ENCODE measurements at places on chromosomes 6 and 20.

- DNase-seq, result no peak
Observed at GRCh38 chr6:157456524-157456829, 75.5 kb downstream of the ZDHHC14 start.

- no peak for DNase-seq
Observed at GRCh38 chr6:54291738-54292137, 16.5 kb upstream of the TINAG start.

- DNase-seq, result no peak
Observed at GRCh38 chr20:35129647-35130069, 17.5 kb downstream of the EDEM2 start.

GRCh38 chr20:46954490-46955038 is 59.9 kb downstream of the EYA2 start:
- no peak for DNase-seq

DNA sequence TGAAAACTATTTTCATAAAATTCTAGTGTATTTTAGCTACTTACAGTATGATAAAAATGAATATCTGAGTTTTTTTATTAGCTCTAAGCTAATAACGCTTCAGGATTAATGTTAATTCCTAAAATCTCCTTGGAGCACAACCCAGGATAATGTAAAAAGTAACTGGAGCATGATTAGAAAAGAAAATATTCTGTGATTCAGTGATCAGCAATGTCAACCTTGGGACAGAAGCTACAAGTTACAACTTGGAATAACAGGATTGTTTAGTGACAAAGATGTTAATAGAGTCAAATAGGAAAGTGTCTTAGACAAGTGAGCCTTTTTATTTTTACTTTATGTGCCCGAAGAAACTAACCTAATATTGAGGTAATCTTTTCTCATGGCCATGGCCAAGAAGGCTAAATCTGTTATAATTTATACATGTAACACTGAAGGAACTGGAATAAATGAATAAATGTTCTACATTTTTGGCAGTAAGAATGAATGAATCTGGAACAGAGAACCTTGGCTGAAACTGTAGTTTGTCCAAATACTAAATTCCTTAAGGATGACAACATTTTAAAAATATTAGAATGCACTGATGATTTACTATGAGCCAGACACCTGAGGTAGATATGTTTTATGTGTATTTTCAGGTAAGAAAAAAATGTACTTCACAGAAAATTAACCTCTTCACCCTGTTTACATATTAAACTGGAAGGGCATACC is 994.0 kb downstream of the GRIK2 start:
- no peak for DNase-seq

GRCh38 chr6:27669624-27670301 is 196.9 kb upstream of the ZNF184 start:
- no peak for DNase-seq

DNA sequence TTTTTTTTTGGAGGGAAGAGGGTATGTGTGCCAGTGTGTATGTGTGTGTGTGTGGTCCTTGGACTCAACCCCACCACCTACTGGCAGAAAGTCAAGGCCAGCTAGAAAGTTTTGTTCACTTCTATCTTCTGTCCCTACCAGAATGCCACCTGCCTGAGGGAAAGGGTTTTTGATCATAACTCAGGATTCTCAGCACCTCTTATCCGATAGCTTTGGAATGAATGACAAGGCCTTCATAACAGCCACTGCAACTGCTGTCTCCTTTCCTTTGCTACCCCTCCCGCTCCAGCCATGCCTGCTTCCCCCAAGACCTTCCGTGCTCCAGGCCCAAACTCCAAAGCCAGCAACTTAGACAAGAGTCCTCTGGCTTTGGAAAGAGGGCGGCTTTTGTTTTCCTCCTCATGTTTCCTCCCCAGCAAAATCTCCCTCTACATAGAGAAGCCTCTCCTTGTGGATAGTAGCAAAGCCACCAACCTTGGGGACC is 18.7 kb downstream of the BTN3A1 start:
- no peak for DNase-seq

DNA sequence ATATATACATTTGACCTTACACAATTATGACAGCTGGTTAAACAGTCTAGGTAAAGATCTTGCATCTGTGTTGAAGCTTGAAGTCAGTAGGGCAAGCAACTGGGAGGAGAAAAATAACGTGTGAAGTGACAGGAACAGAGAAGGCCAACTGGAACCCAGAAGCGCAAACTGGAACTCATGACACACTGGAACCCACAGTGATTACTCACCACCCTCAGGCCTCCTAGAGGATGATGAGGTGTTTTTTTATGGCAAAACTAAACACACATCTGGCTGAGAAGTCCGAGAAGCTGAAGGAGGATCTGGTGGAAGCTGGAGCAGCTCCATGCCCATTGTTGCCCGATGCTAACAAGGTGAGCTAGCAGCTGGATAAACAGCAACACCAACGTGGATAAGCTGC is 108.1 kb downstream of the TMEM200A start:
- DNase-seq, result no peak

DNA sequence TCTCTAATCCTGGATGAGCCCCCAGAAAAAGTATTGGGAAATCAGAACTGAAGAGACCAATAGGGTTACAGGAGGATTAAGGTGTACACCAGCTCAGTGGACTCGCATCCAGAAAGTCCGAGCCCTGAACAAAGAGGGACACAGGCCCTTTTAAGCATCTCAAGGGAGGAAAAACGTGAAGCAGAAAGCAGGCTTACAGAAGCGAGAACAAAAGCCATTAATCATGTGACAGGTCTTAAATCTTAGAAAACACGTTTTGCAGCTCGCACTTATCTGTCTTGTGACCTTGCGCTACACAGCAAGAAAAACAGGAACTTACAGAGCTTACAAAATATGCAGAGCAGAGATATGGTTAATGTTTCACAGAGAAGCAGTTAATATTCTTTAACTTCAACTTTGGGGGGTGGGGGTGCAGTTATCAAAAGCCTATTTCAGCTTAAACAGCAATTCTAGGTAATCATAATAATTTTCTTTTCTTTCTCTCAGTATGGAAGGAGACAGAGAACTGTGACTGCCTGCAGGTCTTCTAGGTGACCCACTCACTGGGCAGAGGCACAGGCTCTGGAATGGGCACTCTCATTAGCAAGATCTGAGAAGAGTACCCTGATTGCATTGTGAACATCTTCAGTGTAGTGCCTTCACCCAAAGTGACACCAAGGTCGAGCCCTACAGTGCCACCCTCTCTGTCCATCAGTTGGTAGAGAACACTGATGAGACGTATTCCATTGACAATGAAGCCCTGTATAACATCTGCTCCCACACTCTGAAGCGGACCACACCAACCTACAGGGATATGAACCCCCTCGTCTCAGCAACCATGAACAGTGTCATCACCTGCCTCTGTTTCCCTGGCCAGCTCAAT is 65.0 kb upstream of the MOCS1 start:
- no peak for DNase-seq

GRCh38 chr20:34886122-34886521 is 9.7 kb downstream of the ACSS2 start:
- DNase-seq, result no peak

- no peak for DNase-seq
Observed at GRCh38 chr6:113112086-113112485, 745.1 kb upstream of the MARCKS start.

DNA sequence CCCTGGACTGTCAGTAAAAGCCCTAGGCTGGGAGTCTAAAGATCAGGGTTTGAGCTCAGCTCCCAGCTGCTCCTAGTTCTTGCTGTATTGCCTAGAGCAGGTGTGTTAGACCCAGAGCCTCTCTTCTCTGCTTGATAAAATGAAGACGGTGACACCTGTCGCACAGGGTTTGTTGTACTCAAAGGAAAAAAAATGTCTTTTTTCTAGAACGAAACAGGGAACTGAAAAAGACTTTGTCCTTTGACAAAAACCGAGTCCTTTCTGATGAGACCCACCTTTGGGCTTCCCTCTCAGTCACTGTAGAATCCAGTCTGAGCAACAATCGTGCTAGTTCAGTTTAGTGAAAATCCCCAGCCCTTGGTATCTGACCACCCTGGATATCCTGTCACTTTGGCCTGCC is 102.1 kb upstream of the LAMP5 start:
- DNase-seq, result no peak

DNA sequence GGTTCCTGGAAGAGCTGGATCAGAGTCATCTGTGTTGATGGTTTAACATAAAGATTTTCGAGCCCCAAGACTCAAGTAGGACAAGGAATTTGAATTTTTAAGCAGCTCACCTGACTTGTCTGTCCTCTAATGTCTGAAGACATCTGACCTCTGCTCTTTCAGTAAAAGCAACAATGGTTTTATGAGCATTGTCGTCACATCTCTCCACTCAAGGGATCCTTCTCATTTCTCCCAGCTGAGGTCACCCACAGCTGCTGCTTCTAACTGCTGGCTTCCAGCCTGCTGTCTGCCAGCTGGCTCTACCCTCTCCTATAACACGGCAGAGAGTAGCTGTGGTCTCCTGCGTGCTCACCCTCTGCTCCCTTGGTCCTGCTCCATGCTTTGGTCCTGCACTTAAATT is 24.7 kb upstream of the HDAC2 start:
- DNase-seq, result no peak

DNA sequence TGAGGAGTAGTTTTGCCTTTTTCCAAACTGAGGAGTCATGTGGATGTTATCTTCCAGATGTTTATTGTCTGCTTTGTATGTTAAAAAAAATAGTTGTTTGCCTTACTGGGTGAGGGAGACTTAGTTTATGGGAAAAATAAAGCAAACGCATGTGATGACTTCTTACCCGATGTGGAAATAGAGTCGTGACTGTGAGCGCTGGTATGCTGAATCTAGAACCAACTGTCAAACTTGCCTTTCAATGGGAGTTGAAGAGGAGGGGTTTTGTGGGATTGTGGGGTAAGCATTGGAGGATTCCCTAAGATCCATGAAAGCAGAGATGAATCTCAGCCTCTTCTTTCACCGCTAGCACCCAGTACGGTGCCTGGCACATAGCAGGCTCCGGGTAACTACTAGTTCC is 5.3 kb downstream of the DCBLD1 start:
- DNase-seq, result no peak

GRCh38 chr6:120302041-120302440 is 952.5 kb upstream of the MAN1A1 start:
- no peak for DNase-seq

DNA sequence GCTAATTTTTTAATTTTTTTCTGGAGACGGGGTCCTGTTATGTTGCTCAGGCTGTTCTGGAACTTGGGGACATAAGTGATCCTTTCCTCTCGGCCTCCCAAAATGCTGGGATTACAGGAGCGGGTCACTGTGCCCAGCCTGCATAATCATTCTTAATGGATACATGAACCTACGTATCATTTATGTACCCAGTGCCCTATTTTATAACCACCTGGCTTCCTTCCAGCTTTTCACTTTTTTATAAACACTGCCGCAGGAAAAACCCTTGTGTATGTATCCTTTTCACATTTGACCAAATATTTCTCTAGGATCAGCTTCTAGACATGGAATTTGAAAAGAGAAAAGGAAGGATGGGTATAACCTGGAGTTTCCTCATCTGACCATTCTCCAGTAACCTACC is 85.6 kb upstream of the RIN2 start:
- no peak for DNase-seq

DNA sequence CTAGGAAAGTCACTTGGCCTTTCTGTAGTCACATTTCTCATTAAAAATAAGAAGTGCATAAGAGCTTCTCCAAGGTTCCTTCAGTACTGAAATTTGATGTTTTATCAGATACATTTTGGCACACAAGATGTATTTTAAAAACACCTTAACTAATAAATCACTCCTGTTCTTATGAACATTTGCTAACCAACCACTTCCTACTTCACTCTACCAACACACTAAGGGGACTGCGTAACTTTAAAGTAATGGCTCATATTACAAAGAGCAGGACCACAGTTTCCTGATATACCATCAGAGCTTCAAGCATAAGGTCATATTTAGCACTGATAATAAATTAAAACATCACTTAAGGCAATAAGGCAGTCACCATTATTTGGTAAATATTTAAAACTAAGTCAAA is 104.4 kb downstream of the RALGAPA2 start:
- no peak for DNase-seq

DNA sequence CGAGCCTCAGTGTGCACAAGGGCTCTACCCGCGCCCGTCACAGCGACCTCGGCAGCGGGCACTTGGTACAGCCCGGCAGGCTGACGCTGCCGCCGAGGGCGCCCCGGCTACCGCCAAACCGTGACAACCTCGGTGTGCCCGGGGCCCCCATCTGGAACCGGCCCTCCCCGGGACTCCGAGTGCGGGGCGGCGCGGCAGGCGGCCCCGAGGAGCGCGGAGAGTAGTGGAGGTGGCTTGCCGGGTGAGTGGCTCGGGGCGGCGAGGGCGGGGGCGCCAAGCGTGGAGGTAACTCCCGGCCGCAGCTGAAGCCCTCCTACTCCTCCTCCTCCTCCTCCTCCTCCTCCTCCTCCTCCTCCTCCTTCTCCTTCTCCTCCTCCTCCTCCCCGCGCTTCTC is at the start of gene ISM1:
ISM1 (plus strand) TSS at position 371 of the 394 bp plus-strand sequence. CDS start 503 bp downstream, outside the sequence.
- no peak for DNase-seq

- no peak for DNase-seq
Observed at GRCh38 chr20:24018796-24019195, 30.2 kb upstream of the GGTLC1 start.

Measured in stimulated activated CD8-positive, alpha-beta memory T cell treated with anti-CD3 and anti-CD28 coated beads, Interleukin-2, amount 100 ng/mL, for 1 hour (primary cell).